ENCODE measurements at places on chromosomes 13 and 19.

DNA sequence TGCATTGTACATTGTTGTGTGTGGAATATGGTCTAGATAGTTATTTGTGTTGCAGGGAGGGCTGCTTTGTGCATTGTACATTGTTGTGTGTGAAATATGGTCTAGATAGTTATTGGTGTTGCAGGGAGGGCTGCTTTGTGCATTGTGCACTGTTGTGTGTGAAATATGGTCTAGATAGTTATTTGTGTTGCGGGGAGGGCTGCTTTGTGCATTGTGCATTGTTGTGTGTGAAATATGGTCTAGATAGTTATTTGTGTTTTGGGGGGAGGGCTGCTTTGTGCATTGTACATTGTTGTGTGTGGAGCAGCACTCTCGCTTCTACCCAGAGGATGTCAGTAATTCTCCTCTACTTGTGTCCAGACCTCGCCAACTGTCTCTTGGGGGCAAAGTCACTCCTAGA, 36.3 kb upstream of the ZNF835 start:
- peak; percentile 97 for DNase-seq

GRCh38 chr19:31578326-31578725, 229.1 kb upstream of the TSHZ3 start:
- no peak for DNase-seq

- DNase-seq, result peak; percentile 35
Measured at GRCh38 chr19:41801792-41802211, 5.4 kb downstream of the CEACAM3 start.

DNA sequence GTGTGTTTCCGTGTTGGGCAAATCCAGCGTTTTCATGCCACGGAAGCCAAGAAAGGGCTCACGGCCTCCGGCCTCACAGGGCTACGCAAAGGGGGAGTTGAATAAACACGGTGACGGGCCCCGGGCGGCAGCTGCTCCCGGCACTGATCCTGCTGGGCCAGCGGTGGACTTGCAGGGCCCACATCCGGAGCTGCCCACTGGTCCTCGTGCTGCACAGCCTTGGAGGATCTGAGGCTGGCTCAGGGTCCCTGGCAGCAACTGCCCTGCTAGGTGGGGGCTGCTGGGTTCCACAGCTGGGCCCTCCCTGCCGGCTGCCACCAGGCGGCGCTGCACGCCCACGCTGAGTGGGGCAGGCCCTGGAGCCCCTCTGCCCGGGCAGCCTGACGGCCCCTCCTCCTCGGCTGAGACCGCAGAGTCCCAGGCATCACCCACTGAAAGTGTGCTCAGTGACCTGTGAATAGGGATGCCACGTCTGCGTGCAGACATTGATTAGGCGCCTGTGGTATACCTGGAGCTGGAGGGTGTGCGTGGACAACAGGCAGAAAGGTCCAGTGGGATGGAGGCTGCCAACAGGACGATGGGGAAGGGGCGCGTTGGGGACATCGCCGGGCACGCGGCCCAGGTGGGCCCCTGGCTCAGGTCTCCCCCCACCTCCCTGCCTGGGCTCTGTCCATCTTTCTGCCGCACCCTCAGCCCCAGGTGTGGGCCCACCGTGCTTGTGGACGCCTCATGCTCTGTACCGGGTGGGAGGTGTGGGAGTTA, 5.3 kb upstream of the HCN2 start:
- DNase-seq, result no peak

DNA sequence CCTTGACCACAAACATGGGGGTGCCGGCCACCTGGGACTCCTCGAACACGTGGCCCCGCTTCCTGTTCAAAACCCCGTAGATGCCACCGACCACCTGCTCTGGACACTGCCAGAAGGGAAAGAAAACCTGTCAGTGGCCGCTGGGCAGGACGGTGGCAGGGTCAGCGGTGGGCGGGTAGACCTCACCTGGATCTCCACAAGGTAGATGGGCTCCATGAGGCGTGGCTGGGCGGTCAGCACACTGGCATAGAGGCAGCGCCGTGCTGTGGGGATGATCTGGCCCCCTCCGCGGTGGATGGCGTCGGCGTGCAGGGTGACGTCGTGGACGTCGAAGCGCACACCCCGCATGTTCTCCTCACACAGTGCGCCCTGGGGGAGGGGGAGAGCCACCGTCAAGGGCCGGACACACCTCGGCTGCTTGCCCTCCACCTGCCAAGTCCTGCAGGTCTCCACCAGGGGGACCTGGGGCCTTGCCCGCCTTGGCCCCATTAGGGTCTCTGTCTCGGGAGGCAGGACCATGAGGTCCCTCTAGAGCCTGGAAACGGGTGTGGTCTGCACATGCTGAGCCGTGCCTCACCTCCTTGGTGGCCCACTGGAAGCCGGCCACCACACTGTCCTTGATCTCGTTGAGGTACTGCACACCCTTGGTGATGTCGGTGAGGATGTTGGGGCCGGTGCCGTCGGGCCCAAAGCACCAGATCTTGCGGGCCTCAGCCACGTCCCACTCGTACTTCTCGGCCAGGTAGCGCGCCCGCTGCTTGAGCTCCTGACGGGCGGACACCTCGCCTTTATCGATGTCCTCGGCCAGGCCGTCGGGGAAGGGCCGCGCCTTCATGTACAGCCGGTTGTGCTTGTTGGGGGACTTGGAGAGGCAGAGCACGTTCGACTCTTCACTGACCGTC, 6.6 kb upstream of the DAPK3 start:
- DNase-seq, result no peak

DNA sequence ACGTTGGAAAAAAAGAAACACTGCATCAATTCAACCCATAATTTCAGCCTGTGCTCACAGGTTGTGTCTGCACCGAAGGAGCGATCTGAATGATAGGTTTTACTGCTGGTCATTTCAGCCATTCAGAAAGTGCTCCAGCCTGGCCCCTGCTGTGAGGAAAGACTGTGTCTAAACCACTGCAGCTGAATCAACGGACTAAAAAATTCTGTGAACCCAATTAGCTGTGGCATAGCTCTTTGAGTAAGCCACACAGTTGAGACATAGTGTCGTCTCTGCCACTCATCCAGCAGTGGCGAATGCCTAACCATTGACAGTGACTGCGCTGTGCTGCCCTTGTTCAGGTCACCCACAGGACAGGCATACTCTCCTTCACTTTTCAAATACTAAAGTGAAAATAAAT, 179.8 kb downstream of the COG6 start:
- no peak for DNase-seq

GRCh38 chr13:111011899-111012298, 97.0 kb upstream of the ANKRD10 start:
- DNase-seq, result no peak

- no peak for DNase-seq
Measured at GRCh38 chr13:43787518-43787891, 733 bp upstream of the ENOX1 start.

DNA sequence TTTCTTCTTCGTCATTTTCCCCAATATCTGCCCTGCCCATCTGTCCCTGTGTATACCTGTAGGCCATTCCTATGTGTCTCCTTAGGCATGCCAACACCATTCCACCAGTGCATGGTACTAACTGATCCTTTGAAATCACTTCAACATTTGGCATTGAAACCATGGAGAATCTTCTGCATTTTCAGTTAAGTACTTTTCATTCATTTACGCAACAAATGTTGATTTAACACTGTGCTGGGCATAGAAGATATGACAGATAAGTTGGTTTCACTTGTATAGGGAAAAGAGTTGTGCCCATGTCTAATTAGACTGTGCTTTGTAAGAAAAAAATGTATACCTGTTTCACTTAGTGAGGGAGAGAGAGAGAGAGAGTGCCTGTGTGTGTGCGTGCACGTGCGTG, 77.9 kb upstream of the FLT1 start:
- no peak for DNase-seq
